ENCODE measurements at places on chromosomes 7 and 10.
A peak's percentile ranks its signal among the peaks of the same experiment; 100 is the strongest.

GRCh38 chr7:116315803-116316202, 105.5 kb downstream of the TES start:
- no peak for DNase-seq

DNA sequence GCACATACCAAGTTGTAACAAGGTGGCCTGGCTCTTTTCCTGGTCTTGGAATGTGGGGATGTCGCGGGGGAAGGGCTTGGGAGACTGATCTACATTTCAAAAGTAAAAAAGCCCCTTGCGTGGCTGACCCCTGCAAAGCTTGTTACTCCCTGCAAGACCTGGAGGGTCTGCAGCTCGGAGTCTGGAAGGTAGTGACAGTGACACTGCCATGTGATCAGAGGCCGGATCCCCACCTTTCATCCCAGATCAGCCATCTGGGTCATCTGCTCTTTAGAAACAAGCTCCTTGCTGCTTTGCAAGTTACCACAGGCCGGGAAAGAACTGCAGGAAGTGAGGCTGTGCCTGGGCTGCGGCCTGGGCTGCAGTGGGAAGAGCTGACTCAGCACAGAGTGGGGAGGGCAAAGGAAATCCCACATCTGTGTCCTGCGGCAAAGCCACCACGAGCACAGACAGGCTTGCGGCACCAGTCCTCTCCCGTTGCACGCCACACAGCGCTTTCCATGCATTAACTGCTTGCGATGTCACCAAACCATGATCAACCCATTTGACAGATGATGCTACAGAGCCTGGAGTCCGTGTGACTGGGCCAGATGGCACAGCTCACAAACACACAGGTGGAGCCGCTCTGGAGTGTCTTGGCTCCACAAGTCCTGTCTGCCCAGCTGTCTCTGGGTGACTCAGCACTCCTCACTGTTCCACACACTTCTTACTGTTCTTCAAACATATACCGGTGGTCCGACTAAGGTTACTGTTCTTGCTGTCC, 97.7 kb downstream of the SH3PXD2A start:
- DNase-seq = peak; percentile 28

GRCh38 chr10:70558871-70559810, 43.4 kb downstream of the PRF1 start:
- DNase-seq = peak; percentile 49

GRCh38 chr7:37128327-37129034, 320.2 kb downstream of the ELMO1 start:
- DNase-seq = no peak

- no peak for DNase-seq
These were observed 1119.9 kb upstream of the AUTS2 start for GRCh38 chr7:68478326-68478725.

DNA sequence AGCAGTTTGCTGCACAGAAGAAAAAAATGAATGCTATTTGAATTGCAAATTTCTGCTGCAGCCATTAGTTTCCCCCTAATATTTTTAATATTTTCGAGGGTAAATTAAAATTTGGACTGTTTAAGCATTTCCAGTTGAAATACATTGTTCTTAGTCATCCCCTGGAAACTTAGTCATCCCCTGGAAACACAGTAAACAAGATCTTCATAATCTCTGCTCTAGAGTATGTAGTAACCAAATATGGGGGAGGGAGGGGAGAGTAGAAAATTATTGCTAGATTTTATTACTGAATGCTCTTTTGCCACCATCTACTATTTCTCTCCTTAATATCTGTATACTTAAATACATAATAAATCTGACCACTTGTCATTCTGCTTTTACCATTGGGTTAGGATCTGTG, 1053.3 kb downstream of the SORCS1 start:
- DNase-seq = no peak

DNA sequence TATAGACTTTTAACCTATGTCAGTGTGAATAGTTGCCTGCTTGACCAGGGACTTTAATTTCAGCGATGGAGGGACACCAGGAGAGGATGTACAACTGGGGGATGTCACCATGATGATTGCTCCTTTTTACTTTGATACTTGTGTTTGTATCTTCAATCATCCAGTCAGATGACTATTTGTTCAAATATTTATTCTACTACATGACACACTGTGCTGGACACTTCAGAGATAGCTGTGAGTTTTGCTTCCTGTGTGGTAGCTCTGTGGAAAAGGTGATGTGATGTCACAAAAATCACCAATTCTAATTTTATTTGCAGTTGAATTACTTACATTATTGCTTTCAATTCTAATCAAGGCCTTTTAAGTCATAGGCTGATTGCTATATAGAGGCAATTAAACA, 62.7 kb upstream of the CREB5 start:
- DNase-seq = no peak

GRCh38 chr10:79502561-79503309, 9.6 kb upstream of the EIF5AL1 start:
- peak; percentile 11 for DNase-seq

DNA sequence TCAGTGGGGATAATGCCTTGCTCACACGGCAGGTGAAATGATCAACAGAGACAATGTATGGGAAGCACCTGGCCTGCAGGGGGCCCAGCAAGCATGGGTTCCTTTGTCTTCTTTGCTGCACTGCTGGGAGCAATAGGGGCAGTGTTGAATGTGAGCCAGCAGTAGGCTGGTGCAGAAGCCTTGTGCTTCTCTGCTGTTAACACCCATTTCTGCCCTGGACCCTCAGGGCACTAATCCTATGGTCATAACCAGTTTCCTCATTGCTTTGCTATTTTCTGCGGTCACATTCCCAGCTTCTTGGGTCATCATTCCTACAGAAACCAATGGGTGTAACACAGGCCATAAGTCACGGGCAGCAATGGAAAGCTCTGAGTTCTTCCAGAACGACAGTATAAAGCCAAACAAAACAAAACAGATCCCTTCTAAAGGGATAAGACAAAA, 10.9 kb upstream of the LGI1 start:
- no peak for DNase-seq

GRCh38 chr7:127600885-127601284, 7.3 kb downstream of the FSCN3 start:
- DNase-seq = no peak

- DNase-seq = no peak
These were observed 150.7 kb upstream of the PRR15 start for GRCh38 chr7:29412912-29413311.

GRCh38 chr10:78549140-78549935, 515.7 kb downstream of the RPS24 start:
- no peak for DNase-seq

DNA sequence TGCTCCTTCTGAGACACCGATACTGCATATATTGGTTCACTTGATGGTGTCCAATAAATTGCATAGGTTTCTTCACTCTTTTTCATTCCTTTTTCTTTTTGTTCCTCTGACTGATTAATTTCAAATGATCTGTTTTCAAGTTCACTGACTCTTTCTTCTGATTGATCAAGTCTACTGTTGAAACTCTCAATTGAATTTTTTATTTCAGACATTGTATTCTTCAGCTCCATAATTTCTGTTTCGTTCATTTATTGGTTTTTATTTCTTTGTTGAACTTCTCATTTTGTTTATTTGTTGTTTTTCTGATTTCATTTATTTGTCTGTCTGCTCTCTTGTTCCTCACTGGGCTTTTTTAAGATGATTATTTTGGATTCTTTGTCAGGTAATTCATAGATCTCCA, 13.6 kb downstream of the CASP7 start:
- DNase-seq = no peak

DNA sequence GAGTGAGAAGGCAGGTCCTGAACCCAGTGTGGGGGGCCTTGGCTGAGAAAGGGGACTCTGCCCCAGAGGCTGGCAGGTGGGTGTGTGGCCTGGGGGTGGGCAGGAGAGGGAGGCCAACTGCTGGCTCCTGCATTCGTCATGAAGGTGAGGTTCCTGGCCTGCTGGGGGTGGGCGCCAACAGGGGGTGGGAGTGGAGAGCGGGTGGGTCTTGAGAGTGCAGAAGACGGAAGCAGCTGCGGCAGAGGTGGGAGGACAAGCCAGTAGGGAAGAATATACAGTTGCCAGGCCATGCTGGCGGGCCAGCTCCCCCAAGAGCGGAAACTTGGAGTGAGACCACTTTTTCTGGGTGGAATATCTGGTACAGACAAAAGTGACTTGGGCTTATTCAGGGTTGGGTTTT, 23.4 kb downstream of the GHRHR start:
- no peak for DNase-seq

DNA sequence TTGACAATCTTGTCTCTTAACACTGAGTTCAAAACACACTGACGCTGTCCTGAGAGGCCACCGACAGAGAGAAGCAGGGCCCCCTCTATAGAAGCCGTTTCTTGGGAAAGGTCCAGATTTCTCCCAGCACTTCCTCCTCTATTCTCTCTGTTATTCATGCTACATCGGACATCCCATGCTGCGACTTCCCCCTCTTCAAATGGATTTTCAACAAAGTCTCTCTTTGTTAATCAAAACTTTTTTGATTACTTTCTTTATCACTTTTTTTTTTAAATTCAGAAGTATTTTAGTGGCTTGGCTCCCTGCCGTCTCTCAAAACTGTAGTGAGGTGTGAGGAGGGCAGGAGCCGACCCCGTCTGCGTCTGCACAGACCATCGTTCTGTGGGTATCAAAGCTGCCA, 298.9 kb upstream of the PITRM1 start:
- DNase-seq = no peak

- DNase-seq = no peak
These were observed 25.7 kb downstream of the CHST3 start for GRCh38 chr10:71989661-71990454.

Measured in erythroblast (primary cell).